Activated CD4-positive, alpha-beta T cell treated with anti-CD3 and anti-CD28 coated beads, Interleukin-2, amount 50 U/mL, for 48 hours (primary cell): ENCODE measurements at places on chromosomes 1 and 21.

DNA sequence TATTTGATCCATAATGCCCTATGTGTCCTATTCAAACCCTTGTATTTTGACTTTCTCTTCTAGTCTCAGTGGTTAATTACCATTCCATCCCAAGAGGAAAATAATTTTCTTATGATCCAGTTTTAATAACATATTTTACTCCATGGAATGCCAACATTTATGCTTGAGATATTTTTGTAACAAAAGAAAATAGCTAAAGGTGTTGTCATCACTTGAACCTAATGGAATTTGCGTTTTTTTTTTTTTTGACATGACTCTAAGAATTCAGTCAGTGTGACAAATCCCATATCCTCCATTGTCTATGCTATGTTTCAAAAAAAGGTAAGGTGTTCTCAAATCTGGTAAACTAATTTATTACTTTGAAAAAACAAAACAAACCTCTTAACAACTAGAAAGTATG, 324.1 kb upstream of the ADAMTS5 start:
- no peak for DNase-seq

GRCh38 chr1:107436552-107437241, 295.9 kb downstream of the NTNG1 start:
- no peak for DNase-seq

- DNase-seq = no peak
Measured at GRCh38 chr1:27218736-27219135, 15.7 kb upstream of the WDTC1 start.

DNA sequence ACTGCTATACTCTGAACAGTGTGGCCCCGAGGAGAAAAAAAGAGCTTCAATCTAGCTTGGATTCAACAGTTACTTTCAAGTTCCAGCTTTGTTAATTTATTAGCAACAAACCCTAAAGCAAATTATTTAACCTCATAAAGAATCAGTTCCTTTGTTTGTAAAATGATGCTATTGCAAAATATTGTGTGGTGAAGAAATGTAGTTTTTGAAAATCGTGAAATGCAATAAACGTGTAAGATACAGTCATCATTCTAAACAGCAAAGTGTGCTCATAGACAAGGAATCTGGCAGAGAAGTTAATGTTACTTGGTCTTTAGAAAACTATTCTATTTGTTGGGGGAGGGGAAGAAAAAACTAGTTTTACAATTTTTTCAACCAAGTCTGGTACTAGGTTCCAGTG, 297.6 kb upstream of the ADGRL4 start:
- no peak for DNase-seq

- DNase-seq = no peak
Measured at GRCh38 chr1:212302745-212303383, 17.7 kb downstream of the PPP2R5A start.

GRCh38 chr1:167499664-167500101, 18.6 kb downstream of the CD247 start:
- DNase-seq = no peak

DNA sequence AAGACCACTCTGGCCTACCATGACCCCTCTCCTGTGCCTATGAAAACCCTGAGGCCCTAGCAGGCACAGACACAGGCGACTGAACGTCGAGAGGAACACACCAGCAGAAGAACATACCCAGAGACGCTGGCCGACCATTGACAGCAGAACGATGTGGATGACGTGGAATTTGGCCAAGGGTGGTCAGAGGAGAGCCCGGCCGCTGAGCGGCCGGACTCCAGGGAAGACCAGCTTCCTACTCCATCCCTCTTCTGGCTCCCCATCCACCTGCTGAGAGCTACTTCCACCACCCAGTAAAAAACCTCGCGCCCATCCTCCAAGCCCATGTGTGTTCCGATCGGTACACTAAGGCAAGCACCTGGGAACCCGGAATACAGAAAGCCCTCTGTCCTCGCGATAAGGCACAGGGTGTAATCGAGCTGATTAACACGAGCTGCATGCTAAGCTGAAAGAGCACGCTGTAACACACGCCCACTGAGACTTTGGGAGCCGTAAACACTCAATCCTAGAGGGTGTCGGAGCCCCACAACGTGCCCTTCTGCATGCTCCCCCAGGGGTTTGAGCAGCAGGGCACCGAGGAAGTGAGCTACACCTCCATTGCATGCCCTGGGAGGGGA, 150.3 kb downstream of the CENPF start:
- no peak for DNase-seq

DNA sequence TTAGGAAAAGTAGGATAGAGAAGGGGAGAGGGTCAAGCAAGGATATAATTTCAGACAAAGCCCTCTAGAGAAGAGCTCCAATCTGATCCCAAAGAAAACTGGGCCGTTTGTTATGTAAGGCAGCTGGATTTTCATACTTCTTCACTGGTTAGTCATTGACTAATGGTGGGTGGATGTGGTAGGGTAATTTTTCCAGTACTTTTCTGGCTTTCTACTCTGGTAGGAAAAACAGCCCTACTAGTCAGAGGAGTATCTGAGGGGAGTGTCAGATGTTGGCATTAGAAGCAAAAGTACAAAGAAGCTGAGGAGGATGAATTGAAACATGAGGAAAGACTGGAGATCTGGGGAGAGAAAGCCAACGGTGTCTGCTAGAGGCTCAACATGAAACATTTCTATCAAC, 145.3 kb downstream of the TNFSF18 start:
- no peak for DNase-seq

GRCh38 chr1:13888351-13888986, 188.5 kb downstream of the PRDM2 start:
- DNase-seq = no peak

DNA sequence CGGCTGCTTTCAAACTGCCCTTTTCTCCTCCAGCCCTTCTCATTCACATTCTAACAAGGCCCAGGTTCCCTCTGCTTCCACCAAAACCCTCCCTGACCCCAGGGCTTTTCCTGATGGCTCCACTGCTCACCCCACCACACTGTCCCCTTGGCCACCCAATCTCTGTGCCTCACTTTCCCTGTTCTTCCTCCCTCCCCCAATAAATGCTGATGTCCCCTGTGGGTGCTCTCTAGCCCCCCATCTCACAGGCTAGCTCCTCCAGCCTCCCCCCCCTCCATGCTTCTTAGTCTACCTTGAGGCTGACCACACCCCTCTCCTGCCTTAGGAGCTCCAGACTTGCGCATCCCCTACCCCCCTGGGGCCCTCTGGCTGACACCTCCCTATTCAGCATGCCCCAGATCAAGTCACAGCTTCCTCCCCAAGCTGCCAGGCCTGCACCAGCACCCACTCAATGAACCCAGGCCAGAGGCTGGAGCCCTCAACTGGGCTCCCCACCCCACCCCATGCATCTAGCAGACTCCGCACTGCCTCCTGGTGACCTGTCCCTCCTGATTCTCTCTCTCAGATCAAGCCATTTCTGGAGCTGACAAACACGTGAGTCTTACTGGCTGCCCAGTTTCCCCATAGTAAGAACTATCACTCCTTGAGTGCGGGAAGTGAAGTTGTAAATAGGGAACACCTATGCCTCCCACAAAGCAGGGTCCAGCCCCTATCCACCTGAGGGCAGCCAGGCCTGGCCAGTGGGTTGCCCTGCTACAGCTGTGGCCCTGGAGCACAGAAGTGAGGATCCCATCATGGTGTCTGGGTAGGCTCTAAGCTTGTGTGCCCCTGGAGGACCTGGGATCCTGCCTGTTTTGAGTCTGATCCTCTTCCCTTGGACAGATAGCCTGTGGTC, 117.9 kb downstream of the DMRTB1 start:
- no peak for DNase-seq
